ENCODE measurements at places on chromosomes 3 and 15. TPM values are rescaled to one million over a fixed set of nuclear protein-coding genes. Genes with fewer than 3 reads are reported as not detected.
A peak's percentile ranks its signal among the peaks of the same experiment; 100 is the strongest.

The FEZF2 gene
- not detected for polyA plus RNA-seq

The CACNA1D gene
- 78.2 TPM for polyA plus RNA-seq

The GOLGA8G gene
- polyA plus RNA-seq, result not detected

The NOX5 gene
- polyA plus RNA-seq, result 0.33 TPM

The TTLL3 gene
- polyA plus RNA-seq, result 85.9 TPM

The UBA5 gene
- 78.1 TPM for polyA plus RNA-seq

The LSAMP gene
- 17.9 TPM for polyA plus RNA-seq

The GRAMD1C gene
- polyA plus RNA-seq, result 6.9 TPM

DNA sequence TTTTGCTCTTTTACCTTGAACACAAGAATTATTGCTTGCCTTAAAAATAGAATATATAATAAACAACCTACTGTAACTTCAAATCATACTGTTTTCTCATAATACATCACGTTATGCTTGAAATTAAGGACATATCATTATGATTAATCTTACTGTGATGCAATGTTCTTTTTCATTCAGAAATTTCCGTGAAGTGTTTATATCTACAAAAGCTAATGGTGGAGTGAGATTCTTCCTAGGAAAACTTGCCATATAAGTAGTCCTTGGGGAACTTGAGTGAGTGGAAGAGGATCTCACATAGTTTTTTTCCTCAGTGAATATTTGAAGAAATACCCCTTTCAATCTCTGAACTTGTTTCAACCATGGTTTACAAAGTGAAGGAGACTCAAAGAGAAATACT lies 498.7 kb upstream of the CBLB start:
- no peak for DNase-seq

- DNase-seq, result no peak
Observed at GRCh38 chr3:57745101-57745500, 11.0 kb upstream of the SLMAP start.

GRCh38 chr15:73017987-73018386 lies 34.3 kb upstream of the NEO1 start:
- no peak for DNase-seq

GRCh38 chr3:37943631-37944314 lies 46.8 kb upstream of the VILL start:
- DNase-seq, result no peak

GRCh38 chr3:171346582-171347300 lies 113.5 kb downstream of the TNIK start:
- DNase-seq, result peak; percentile 35

GRCh38 chr3:188229177-188229576 lies 75.2 kb downstream of the LPP start:
- DNase-seq, result no peak

DNA sequence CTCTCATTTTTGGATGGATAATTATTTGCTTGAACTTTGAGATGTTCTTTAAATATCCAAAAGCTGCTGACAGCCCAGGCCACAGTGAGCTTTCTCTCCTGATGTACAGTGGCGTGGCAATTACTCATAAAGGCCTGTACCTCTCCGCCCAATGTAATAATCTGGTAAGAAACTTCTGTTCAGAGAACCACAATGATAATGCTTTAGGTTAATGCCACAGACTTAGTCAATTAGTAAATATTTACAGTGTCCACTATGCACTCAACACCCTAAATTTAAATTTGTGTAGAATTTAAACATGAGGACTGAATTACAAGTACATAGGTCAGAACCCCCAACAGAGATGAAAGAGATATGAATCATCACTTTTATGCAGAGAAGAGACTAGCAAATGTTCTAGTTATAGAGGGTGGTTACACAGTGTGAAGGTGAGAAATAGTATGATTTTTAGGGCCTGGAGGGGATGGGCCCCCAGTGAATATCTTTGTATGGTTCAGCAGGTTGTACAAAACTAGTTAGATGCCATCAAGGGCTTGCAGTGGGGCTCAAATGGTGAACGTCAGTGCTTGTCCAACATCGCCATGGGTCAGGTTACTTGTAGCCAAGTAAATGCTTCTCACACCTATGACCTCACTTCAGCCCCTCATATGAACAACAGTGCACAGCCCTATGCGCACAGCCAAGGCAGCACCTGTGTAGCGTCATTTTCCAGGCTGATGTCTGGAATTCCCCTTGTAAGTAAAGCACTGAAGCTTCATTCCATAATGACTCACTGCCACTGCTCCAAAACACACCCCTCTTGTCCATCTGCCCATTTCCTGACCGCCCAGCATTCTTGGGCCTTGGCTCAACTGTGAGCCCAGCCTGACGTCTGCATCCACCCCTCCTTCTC lies 13.3 kb downstream of the ABHD2 start:
- DNase-seq, result no peak

GRCh38 chr3:55802816-55803215 lies 315.7 kb upstream of the WNT5A start:
- no peak for DNase-seq

GRCh38 chr3:136305879-136306278 lies 55.7 kb downstream of the PCCB start:
- no peak for DNase-seq

- DNase-seq, result no peak
Observed at GRCh38 chr15:92840149-92840548, 60.0 kb upstream of the CHD2 start.

- no peak for DNase-seq
Observed at GRCh38 chr3:11757441-11757875, 89.2 kb downstream of the TAMM41 start.

- no peak for DNase-seq
Observed at GRCh38 chr3:81716870-81717509, 44.5 kb downstream of the GBE1 start.

DNA sequence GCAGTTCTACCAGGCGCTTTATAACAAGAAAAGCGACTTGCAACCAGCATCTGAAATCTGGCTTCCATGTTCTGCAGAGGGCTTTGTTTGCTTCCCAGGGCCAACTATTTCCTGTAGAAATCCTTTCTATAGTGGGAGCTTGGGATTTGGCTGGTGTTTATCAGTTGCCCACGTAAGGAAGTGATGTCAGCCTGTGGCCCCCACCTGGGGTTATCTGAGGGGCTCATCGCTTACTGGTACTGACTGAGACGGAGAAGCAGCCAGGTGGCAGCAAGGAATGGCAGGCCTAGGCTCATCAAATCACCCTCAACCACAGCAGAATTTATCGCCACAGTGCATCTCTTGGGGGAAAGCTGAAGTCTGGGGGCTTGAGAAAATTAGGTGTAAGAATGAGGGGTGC lies 14.6 kb upstream of the CCR9 start:
- DNase-seq, result no peak

DNA sequence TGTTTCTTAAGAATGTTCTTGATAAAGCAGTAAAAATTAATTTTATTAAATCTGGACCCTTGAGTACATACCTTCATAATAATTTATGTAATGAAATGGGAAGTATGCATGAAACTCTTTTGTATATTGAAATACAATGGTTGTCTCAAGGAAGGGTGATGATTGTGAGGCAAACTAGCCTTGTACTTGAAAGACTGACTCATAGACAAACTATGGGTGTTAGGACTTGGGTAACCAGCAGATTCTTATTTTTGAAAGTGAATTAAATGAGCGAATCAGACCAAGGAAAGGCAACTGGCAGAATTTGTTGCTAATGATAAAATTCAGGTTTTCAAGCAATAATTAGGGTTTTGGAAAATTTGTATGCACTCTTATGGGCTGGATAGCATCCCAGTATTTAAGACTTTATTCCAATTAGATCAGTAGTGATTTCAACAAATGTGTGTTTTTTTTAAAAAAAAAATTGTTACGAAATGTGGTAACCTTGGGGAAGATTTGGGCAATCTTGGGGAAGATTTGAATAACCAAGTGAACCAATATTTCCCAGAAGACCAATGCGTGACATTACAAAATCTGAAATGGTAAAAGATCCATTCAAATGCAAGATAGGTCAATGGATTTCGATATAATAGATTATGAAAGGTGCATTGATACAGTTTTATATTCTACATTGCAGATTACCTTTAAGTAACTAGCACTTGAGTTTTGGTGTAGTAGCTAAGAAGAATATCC lies 42.0 kb downstream of the ATP2C1 start:
- no peak for DNase-seq

DNA sequence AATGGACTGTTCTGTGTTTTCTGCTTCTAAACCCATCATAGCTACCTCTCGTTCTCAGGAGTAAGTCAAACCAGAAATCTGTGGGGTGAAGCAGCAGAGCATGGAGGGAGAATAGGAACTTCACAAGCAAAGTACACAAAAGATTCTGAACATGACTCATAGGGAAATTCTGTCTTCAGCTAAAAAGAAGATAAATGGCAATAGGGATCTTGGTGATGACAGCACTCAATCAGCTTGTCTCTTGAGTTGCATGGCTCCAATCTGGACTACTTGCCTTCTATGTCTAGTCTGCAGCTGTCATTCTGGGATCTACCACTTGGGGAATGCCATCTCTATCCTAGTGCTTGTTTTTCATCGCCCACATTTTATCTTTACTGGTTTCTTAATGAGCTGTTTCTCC lies 13.5 kb upstream of the GRAMD1C start:
- DNase-seq, result no peak

DNA sequence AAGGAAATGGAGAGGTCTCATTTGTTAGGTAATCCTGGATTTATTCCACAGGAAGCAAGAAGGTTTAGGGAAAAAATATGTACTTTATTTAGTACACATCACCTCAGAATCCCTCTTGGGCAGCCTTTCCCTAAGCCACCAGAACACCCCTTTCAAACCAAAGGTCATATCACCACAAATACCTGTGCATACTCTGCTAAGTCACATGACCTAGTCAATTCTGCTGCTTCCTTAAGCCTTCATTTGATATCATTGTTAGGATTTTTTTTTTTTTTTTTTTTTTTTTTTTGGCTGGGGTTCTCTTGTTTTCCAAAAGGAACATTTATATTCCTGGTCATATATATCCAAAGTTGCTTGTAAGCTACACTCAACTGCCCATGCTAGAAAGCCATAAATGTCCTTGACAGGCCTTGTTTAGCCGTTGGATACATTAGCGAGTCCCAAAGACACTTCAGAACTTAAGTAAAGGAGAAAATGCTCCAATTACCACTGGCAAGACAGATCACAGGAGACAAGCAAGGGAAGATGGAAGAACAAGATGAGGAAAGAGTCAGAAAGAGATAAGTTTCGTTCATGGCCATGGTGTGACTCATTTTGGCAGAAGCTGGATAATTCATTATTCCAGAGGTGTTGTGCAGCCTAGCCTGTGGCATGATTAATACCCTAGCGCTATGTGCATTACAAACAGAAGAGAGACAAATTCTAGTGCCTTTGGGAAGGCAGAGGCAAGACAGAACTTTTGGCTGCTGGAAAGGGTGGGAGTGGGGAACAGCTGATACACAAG lies 155.6 kb upstream of the SLC2A2 start:
- no peak for DNase-seq

GRCh38 chr15:33095641-33096040 lies 98.9 kb downstream of the FMN1 start:
- no peak for DNase-seq

DNA sequence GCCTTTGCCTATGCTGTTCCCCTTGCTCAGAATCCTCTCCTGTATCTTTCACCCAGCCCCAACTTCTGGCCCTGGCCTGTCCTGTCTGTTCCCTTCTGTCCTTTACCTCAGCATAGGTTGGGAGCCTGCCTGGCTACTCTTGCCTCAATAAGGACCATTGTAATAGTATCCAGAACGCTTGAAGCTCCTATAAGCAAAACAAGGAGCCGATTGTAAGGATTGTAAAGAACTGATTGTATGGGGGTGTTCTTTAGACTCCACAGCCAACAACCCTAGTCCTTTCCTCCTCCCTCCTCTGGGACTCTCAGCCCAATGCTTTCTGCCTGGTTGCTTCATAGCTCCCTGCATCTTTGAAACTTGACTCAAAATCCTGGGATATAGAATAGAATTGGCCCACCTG lies 18.7 kb upstream of the RAD54L2 start:
- DNase-seq, result no peak

- DNase-seq, result no peak
Observed at GRCh38 chr15:25186906-25187645, 232.3 kb downstream of the SNRPN start.

DNA sequence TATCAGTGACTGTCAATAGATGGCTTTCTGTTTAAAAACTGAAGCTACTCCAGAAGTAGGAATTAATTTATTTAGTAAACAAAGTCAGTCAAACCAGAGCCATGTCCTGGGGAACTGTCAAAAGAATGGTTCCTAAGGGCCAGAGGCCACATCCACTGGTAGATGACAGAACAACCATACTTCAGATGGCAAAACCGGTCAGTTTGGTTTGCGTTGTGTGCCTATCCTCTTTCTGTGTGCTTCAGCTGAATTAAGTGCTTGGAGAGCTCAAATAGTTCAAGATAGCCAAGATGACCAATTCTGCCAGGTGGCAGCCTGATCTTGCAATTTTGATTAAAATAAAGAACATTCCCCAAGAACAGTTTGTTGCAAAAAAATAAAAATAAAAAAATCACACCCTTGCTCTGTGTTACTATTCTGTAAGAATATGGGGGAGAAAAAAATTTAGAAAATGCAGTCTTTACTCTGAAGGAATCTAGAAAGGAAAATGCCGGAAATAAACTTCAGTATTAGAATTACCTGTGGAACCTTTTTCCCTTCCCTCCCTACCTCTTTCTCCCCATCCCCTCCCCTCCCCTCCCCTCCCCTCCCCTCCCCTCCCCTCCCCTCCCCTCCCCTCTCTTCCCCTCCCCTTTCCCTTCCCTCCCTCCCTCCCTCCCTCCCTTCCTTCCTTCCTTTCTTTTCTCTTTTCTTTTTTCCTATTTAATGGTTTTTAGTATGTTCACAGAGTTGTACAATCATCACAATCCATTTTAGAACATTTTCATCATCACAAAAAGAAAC lies 2.5 kb downstream of the MAP3K13 start:
- peak; percentile 61 for DNase-seq

Measured in left lung (tissue), 14 donors.